Kidney (tissue), 22 donors: ENCODE measurements at places on chromosomes 3 and 15. TPM values are rescaled to one million over a fixed set of nuclear protein-coding genes. Genes with fewer than 3 reads are reported as not detected.
A peak's percentile ranks its signal among the peaks of the same experiment; 100 is the strongest.

DNA sequence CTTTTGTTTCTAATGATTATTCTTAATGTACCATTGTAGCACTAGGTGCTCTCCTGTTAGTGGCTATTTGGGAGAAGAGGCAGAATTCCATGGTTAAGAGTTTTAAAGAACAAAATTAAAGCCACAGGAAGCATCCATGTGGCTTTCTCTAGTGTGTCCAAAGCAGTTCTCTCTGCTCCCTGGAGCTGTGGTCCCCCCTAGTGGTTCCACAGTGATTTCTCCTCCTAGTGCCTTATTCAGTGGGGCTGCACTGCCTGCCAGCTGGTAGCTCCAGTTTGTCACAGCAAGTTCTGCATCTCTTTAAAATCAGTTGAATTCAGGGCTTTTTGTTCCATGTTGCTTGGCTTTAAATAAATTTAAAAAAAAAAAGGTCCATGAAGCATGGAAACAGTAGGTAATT, 39.6 kb upstream of the FAM98B start:
- DNase-seq: no peak

GAP43 gene
- polyA plus RNA-seq: not detected

DNA sequence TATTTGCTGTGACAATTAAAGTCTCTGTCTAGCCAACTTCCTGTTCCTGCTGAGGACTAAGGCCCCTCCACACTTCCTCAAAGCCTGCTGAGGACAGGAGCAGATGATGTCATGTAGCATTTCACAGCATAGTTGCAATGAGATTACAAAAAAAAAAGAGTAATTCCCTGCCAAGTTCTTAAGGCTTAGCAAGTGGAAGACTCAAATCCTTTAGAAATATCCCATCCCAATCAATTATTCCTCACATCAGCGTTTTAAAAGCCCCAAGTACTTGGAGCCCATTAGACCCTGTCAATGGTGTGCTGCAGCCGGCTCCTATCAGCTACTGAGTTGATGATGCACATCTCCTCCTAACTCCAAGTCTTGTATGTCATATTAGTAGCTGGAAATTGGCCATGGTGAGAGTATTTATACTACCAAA, 51.7 kb downstream of the TRANK1 start:
- DNase-seq: peak; percentile 84

- DNase-seq: no peak
These were observed 83.3 kb upstream of the SNRK start for GRCh38 chr3:43203022-43203421.

DNA sequence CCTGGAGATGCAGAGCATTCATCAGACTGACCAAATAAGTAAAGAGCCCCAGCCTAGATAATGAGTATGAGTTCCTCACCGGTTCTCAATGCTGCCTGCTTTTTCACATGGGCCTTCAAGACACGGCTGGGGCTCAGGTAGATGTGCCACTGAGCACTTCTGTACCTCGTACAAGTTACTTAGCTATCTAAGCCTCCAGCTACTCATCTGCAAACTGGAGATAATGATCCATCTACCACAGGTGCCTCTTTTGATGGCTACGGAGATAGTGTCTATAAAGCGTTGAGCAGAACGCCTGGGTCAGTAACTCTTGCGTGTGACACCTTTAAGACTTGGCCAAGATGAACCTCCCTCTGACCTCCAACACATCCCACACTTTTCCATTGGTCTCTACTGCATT, 56.3 kb downstream of the CCR4 start:
- no peak for DNase-seq

DNA sequence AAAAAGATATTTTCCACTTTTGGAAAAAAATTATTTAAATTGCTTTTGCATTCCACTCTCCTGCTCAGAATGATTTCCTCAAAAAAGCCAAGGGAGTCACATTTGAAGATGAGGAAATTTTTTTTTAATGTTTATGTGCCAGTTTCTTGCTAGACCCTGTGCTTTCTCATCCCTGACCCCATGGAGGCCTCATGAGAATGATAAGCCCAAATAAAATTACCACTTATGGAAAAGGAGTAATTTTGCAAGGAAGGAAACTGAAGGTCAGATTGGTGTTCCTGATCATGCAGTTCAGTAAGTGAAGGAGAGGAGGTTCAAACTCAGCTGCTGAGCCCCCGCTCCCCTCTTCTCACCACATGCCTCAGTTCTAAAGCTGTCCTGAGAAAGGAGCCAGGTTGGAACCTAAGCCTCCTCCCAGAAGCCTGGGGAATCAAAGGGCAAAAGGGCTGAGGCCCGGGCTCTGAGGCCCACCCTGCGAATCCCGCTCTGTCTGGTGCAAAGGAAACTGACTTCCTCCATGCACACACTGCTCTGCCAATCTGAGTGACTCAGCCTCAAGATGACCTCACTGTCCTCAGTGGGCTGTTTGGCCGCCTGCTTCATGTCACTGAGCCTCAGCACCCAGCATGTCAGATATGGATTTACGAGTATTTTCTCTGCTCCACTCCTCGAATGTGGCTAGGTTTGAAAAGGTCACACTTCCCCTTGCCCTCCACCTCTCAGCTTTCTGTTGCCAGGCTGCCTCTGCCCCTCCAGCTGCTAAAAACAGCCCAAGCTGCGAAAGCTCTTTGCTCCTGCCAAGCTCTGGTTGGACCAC, 56.9 kb upstream of the FLNB start:
- peak; percentile 90 for DNase-seq

IQCF5 gene
- not detected for polyA plus RNA-seq

TMIE gene
- polyA plus RNA-seq: 1.3 TPM

DNA sequence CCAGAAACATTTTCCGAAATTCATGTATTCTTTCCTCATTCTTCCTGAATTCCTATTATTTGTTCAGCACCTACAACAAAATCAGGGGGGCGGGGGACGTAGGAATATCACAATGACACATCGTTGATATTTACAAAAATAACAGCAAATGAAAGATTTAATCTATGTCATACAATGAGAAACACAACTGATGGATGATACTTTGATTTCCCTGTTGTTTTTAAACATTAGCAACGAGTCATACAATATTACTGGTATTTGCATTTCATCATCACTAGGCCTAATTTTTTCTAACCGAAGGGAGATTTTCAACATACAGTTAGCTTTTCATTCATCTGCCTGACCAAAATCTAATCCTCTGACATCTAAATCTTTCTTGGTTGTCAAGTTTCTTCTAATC, 45.3 kb upstream of the INO80 start:
- DNase-seq: no peak

SUCNR1 gene
- 16.3 TPM for polyA plus RNA-seq

GRCh38 chr15:68375716-68376220, 56.2 kb downstream of the ITGA11 start:
- DNase-seq: no peak

DNA sequence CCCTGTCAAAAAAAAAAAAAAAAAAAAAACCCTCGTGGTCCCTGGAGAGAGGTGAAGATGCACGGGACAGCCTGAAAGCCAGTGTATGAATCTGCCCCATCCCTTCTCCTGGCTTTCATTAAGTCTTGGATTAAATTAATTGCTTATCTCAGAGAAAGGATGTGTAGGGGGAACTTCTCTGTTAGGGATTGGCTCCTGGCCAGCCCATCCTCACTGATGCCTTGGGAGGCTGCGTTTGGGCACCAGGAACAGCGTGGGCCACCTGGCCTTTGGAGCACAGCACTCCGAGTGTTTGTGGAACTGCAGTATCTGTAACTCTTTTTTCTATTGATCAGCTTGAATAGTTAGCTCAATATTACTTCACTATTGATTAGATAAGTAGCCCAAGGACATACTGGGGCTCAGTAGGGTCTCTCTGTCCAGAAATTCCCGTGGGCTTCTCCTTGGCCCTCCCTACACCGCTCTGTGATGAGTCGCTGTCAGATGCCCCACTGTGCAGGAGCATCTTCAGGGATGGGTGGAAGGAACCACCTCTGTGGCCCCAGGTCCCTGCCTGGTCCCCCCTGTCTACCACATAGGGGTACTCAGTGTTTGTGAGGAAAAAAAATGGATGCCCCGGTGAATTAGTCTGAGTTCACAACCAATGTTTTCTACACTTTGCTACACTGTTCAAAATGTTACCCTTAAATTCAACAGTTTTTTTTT, 2.0 kb downstream of the PXYLP1 start:
- DNase-seq: no peak

DNA sequence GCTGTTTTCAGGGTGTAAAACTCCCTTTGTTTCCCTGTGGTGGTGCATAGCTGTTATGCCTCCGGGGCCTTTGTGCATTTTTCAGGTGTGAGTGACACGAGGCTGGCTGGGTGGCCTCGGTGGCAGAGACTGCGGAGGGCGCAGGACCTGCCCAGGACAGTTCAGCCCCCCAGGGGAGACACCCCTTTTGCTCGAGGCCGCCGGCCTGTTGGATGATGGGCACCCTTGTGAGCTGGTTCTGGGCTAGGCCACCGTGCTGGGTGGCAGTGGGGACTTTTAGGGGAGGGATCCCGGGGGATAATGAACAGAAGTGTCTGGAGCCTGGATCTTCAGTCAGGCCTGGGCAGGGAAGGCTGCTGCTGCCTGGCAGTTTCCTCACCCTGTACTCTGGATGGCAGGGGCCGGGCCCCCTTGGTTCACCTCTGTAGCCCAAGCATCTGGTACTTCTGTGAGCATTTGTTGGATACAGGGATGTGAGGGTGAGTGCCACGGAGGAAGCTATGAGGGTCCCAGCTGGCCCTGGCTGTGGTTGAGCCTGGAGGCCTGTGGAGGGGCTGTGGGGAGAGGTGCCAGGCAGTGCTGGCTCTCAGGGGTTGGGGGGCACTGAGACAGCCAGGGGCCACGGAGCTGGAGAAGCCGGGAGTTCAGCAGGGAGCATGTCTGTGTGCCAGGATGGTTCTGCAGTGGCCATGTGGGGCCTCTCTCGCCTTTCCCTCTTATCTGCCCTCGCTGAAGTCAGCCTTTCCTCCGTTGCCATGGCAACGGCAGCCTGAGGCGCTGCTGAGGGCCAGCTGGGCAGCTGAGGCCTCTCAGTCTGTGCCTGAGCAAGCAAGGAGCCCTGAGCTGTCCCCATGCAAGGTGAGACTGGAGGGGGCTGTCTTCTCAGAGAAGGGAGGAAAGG, 49.0 kb downstream of the KY start:
- peak; percentile 92 for DNase-seq

GRCh38 chr15:60568301-60568742, 89.4 kb upstream of the ICE2 start:
- no peak for DNase-seq

TIMP4 gene
- polyA plus RNA-seq: 2.4 TPM

GRCh38 chr3:46897031-46897430, 19.5 kb downstream of the PTH1R start:
- DNase-seq: no peak

ARL14 gene
- not detected for polyA plus RNA-seq

- no peak for DNase-seq
These were observed 119.3 kb upstream of the SLC7A14 start for GRCh38 chr3:170705131-170705530.

- peak; percentile 90 for DNase-seq
These were observed 9.4 kb upstream of the MESP1 start for GRCh38 chr15:89760303-89761008.

- no peak for DNase-seq
These were observed 106.2 kb upstream of the MCTP2 start for GRCh38 chr15:94125156-94125555.

GRCh38 chr3:61912158-61912557, 350.8 kb downstream of the PTPRG start:
- no peak for DNase-seq

DNA sequence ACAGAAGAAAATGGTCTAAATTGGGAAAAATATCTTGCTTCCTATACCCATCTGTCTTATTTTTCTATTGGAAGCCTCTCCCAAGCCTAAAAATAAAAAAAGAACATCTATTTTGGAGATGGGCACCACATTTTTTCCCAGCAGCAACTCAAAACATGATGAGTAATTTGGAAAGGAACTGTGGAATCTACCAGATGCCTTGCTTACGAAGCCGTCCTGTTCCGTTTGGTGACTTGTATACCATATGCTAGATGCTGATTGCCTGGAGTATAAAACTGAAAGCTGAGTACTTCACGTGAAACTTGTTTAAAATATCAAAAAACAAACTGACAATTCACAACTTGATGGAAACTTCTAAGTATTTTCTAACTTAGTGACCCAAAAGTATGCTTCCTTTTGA, 491.0 kb downstream of the ROBO2 start:
- no peak for DNase-seq

DNA sequence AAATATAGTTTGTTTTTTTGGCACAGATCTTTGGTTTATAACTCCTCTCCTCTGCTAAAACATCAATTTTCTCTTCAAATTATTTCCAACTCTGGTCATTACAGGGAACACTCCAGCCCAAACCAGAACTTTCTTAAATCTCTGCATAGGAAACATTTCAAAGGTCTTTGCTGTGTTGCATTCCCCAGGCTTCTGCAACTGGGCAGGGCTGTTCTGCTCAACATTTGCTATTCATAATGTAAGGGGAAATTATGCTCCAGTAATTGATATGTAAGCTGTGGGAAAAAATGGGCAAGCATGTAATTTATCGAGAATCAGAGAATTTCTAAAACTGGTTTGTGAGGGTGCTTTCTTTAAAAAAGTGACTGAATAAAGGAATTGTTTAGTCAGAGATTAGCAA, 410.4 kb downstream of the TUSC7 start:
- no peak for DNase-seq

DNA sequence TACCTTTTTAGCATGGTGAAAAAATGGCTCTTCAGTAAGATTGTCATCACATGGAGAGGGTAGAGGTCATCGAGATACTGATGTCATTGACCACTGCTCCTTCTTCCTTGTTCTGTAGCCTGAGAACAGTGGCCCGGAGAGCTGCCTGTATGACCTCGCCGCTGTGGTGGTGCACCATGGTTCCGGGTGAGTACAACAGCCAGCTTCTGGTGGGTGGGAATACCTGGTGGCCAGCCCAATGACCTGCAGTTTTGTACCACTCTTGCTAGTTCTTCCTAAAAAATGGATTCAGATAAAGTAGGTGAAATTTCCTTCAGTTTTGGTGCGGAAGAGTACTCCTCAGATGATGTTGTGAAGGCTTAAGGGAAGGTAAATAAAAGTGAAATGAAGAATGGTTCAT, 8.4 kb upstream of the FBXL22 start:
- no peak for DNase-seq

SLC22A14 gene
- 0.75 TPM for polyA plus RNA-seq

DNA sequence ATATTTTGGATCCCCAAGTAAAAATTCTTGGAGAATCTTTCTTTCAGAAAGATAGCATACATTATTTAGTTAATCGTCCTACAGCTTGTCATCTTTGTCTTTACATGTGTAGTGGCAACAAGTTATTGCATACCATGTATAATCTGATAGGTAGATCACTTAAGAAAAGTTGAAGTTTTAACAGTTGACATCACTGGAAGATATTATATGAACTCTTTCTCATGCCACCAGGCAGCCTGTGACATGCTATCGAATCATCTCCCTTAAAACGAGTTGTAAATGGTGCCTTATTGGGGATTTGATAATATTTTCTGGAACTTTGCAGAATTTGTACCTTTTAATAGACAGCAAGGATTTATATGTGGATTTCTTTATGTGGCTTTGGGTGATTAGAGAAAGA, 8.7 kb downstream of the U2SURP start:
- no peak for DNase-seq

- DNase-seq: peak; percentile 85
These were observed 927 bp downstream of the CHDH start for GRCh38 chr3:53845103-53845880.

GRCh38 chr15:35304389-35304788, 219.3 kb upstream of the NANOGP8 start:
- no peak for DNase-seq

GOLGA8J gene
- not detected for polyA plus RNA-seq

GRCh38 chr3:128605091-128606046, 45.2 kb downstream of the RPN1 start:
- no peak for DNase-seq
